ENCODE measurements at places on chromosomes 7 and 10.
A peak's percentile ranks its signal among the peaks of the same experiment; 100 is the strongest.

- no peak for DNase-seq
These were observed 470.7 kb upstream of the LRRN3 start for GRCh38 chr7:110620110-110620735.

DNA sequence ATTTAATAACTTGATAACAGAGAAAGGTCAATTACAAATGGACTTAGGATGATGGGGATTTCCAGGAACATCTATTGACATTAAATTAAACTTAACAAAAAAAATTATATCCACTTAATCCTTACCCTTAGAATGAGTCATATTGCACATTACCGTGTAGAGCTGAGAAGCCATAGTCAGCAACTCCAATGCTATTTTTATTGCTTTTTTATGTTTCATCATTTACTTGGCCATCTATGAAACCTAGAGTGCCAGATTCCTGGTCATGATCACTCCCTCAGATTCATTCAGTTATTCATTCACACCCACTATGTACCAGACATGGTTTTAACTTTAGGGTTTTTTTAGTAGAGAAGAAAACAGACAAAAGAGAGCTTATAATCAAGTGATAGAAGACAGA is 1180.4 kb downstream of the CNTNAP2 start:
- no peak for DNase-seq

DNA sequence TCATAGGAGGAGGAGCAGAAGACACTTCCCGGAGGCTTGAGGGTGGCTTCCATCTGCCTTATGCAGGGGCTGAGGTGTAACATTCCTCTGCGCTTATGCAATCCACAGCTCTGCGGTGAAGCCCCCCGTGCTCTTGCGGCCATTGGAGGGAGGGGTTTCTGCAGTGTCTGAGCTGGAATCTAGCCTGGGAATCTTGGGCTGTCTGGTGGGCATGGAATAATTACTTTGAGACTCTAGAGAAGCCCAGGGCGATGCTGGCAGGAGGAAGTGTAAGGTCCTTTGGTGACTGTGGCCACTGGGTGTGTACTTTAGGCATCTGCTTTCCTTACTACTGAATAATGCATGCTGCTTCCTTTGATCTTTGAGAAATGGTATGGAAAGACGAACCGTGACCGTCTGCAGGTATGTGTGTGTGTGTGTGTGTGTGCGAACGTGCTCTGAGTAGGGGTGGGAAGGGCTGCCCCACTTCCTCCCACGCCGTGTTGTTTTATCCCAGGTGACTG is 181.0 kb downstream of the PRPF18 start:
- DNase-seq = no peak

GRCh38 chr7:138727336-138728099 is 26.4 kb upstream of the SVOPL start:
- no peak for DNase-seq

- DNase-seq = no peak
These were observed 232.6 kb upstream of the HABP2 start for GRCh38 chr10:113320211-113320610.

DNA sequence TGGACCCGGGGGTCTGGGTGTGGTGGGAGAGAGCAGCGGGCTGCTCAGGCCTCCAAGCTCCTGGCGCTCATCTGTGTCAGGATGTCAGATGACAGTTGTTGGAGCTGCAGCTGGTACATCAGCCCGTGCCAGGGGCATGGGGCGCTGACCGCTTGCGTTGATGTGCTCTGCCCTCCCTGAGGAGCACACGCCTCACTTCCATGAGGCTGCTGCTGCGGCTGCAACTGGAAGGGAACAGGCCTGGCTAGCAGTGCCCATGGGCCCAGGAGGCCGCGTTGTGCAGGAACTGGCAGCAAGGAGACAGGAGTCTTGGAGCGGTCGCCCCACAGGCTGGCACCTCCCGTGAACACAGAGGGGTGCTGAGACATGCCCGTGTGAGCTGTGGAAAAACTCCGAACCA is 361.3 kb upstream of the MKI67 start:
- DNase-seq = no peak

DNA sequence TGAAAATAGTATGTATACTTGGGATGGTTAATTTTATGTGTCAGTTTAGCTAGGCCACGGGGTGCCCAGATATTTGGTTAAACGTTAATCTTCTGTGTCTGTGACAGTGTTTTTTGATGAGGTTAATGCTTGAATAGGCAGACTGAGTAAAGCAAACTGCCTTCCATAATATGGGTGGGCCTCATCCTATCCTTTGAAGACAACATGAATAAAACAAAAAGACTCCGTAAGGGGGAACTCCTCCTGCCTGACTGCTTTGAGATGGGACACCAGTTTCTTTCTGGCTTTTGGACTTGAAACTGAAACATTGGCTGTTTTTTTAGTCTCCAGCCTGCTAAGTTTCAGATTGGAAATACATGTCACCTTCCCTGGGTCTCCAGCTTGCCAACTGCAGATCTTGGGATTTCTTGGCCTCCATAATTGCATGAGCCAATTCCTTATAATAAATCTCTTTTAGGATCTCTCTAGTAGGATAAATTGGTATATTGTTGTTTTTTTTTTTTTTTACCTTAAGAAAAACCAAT is 59.9 kb upstream of the GLCCI1 start:
- no peak for DNase-seq

DNA sequence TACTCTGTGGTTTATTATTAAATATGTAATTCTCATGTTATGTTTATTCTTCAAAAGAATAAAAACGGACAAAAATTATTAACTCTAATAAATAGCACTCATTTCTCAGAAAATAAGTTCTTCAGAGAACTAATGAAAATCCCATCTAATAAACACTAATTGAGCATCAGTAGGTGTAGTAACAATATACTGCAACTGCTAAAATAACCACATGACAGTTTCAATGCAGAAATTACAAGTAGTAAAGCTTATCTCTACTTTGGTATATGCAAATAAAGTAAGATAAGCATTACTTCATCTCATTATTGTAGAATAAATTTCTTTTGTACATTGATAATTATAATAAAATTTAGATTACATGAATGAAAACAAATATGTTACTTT is 56.4 kb upstream of the DKK1 start:
- DNase-seq = no peak

- no peak for DNase-seq
These were observed 62.4 kb downstream of the THNSL1 start for GRCh38 chr10:25078658-25079431.

DNA sequence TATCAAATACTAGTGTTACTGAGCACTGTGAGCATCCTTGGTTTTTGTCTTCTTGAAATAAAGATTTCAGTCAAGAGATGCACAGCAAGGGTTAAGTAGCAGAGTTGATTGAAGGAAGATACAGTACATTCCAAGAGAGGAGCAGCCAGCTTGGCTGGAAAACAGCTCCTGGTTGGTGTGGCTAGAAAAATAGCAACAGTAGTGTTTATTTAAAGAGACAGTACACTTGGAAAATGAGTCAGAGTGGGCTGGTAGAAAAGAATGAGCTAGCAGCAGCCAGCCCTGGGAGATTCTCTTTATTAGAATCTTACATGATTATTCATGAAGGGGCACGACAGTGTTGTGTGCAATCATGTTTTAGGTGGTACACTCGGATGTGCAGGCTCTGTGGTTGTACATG is 1016.4 kb upstream of the SORCS1 start:
- DNase-seq = no peak

DNA sequence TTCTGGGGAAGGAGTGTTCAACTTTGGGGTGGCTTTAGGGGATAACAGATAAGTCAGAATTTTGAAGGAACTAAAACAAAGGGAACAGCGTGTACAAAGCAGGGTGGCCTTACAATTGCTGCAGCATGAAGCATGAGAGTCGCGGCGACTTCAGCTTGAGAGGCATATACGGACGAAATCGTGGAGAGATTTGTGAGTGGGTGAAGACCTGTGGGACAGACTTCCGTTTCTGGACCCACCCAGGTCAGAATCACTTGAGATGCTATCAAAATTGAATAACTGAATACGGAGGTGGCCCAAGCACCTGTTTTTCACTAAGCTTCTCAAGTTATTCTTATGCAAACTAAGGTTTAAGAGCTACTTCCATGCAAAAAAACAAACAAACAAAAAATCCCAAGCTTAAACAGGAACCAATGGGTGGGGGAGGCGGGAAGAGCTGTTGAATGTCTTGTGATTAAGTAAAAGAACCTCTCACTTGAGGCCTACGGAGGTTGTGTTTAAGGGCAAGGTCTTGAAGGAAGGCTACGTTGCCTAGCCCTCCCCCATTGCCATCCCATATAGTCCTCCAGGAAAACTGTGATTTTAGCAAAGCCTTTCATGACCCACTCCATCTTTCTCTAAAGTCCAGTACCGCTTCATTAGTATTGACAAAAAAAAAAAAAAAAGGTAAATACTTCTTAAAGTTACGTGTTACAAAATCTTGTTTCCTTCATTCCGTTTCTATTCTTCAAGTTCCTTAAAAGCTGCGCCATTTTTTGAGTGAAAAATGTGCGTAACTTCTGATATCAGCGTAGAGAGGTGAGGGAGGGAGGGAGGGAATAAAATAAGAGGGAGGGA is 1.3 kb upstream of the TRIM24 start:
- no peak for DNase-seq

GRCh38 chr7:3117488-3118231 is 74.0 kb upstream of the CARD11 start:
- peak; percentile 25 for DNase-seq

DNA sequence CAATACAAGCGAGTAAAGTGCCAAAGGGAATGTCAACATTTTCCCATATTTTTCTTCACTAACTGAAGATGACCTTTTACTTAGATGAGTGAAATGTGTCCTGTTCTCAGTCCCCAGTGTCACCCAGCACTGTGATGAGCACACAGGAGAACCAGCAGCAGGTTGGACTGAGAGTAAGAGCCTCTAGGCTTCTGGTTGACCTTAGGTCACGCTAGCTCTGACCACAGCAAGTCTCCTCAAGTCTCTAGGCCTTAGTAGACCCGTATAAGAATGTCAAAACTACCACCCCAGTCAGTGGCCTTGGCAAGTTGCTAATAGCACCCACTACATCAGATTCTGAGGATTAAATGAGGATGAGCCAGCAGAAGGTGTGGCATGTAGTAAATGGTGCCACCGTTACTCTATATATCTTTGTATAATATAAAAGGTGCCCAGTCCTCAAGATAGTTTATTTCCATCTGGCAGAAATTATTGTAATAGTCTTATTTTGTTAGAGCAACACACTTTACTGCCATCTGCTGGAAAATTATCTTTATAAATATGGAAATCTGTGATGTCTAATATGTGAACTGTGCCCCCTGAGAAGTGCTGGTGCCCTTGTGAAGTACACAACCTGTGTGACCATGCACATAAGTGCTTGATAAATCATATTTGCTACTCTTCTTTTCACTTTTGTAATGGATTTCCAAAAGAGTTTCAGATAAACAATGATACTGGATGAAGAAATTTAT is 75.7 kb downstream of the SPAG6 start:
- no peak for DNase-seq

DNA sequence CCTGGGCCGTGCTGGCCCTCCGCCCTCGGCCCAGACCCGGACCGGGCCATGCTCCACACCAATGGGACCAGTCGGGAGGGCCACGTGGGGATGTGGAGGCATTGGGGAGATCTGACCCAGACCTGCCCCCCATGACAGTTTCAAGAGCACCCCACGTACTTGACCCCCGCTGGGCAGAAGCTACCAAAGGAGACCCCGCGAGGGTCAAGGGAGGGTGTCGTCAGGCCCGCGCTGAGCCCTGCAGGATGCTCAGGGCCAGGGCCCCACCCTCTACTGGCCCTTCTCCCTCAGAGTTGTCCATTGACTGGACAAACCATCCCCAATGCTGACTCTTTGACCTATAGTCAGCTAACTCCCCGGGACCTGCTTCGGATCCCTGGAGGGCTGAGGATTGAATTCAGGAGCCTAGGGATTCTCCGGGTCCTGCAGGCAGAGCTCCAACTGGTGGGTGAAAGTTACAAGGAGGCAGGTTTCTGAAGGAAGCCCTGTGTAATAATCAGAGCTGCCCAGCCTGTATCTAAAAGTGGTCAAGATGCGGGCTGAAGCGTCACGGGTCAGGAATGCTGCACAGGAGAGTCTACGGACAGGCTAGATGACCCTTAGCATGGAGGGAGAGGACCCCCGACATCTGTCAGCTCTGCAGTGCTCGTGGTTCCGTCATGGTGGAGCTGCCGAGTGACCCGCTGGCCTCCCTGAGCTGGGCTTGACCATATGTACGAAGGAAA is 498 bp upstream of the CALHM2 start:
- no peak for DNase-seq

DNA sequence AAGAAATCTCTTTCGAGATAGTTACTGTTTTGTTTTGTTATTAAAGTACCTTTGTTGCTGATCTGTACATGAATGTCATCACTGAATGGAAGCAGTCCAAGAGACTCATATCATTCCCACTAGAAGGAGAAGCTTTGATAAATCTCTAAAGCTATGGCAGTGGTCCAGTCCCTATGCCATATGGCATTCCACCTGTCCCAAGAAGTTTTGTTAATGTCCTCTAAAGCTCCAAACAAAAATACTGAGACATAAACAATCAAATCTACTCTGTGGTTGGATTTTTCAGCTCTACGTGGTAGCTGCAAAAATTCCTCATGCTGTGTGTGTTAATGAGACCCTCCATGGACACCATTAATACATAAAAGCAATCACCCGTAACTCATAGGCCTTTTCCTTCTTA is 94.1 kb downstream of the LRRN3 start:
- DNase-seq = no peak

DNA sequence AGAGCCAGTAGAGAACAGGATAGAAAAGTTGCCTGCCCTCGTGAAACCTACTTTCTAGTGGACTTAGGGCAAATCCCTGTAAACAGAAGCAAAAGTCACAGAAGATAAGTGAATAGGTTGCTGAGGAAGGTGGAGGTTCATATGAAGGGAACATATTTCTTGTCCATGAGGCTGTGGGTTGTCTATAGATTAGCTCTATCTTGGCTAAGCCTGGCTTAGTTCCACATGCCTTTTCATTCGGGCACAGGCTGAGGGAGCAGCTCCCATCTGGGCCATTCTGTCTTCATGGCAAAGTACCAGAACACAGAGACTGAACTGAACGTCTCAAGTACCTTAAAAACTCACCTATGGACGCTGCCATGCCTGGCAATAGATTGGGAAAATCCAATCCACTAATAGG is 45.3 kb downstream of the BZW2 start:
- no peak for DNase-seq

- no peak for DNase-seq
These were observed 888.9 kb upstream of the GHITM start for GRCh38 chr10:83250396-83250795.

GRCh38 chr10:27578316-27578715 is 74.2 kb downstream of the RAB18 start:
- no peak for DNase-seq

- no peak for DNase-seq
These were observed 40.5 kb downstream of the NRBF2 start for GRCh38 chr10:63173468-63174232.

- no peak for DNase-seq
These were observed 18.3 kb upstream of the AQP1 start for GRCh38 chr7:30893357-30893756.
